NCI-H1105 (cell line): ENCODE measurements at places on chromosomes 12 and 14.

- no peak for DNase-seq
Observed at GRCh38 chr14:54771411-54772027, 131.1 kb downstream of the GCH1 start.

GRCh38 chr12:51005671-51006070, 20.5 kb downstream of the SLC11A2 start:
- DNase-seq, result no peak

DNA sequence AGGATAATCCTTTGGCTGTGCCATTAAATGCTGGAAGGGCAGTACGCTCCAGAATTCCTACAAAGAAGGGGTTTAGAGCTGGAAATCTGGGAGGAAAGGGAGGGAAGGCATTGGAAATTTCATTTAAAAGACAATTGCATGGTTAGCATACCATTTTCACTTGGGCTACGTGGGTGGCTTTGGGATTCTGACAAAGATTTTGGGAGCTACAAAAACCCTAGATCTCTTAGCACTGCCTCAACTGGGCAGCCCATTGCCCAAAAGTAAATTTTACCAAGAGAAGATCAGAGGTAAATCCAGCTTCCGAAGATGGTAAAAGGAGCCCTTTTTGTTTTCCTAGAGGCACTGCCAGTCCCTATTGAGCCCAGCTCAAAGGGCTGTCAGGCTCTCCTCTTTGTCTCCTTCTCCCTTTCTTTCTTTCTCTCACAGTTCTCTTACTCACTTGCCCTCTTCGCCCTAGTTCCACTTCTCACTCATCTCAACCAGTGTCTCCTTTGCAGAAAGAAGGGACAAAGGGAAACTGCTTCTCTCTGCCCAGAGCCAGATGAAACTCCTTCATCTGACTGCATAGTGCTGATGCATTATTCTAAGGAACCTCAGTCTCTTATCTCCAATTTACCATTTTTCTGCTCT, 125.4 kb upstream of the PLEKHA5 start:
- no peak for DNase-seq

GRCh38 chr12:67155863-67156262, 113.3 kb upstream of the CAND1 start:
- DNase-seq, result no peak

- DNase-seq, result no peak
Observed at GRCh38 chr14:65038966-65039365, 52.3 kb downstream of the FNTB start.

GRCh38 chr12:27190761-27191160, 53.3 kb upstream of the STK38L start:
- DNase-seq, result no peak
